ENCODE measurements at places on chromosomes 2 and 18.
A peak's percentile ranks its signal among the peaks of the same experiment; 100 is the strongest.

DNA sequence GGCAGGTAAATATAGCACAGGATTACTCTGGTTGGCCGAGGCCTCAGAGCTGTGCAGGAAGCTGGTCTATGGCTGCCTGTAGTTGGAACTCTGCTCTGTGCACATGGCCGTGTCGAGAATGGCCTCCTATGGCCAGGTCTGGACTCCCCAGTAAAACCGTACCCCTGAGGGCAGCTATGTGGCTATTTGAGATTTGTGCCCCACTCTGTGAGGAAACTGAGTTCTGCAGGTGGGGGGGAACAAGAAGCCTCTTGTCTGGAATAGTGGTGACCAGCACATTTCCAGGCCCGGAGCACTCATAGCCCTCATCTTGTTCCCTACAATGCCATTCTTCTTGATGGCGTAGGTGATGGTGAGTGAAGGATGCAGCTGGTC, 15.0 kb upstream of the TEX51 start:
- DNase-seq: no peak

DNA sequence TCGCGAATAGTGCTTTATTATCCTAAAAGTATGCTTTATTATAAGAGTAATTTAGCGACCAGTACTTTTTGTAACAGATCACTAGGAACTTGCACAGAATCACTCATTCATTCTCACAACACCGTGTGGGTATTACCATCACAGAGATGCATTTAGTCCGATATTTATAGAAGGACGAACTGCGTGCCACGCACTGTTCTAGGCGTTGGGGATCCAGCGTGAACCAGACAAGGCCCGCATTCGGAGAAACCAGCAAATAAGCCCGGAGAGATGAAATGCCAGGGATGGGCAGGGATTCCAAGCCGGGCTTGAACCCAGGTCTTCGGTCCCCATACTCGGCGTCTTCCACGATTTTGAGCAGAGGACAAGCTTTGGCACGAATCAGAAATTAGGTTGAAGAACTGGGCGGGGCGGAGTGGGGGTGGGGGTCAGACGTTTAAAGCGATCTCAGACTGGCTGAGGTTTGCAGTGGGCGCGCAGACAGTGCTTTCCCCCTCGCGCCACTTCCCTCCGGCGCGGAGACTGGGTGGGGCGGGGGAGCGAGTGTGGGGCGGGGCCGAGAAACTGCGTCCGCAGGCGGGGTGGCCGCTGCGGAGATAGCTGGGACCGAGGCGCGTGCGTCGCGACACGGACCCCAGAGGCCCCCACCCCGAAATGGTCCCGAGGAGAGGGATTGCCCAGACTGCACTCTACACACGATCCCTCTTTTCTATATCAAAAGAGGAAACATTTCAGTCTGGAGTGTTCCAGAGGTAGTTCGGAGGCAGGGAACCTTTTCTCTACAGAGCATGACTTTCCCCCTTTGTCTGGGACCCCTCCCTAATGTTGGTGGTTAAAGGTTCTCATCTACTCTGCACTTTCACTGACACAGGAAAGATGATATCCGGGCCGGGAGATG, 1.1 kb upstream of the CXCR4 start:
- peak; percentile 87 for DNase-seq

- DNase-seq: no peak
Observed at GRCh38 chr2:104432401-104432800, 421.5 kb upstream of the POU3F3 start.

DNA sequence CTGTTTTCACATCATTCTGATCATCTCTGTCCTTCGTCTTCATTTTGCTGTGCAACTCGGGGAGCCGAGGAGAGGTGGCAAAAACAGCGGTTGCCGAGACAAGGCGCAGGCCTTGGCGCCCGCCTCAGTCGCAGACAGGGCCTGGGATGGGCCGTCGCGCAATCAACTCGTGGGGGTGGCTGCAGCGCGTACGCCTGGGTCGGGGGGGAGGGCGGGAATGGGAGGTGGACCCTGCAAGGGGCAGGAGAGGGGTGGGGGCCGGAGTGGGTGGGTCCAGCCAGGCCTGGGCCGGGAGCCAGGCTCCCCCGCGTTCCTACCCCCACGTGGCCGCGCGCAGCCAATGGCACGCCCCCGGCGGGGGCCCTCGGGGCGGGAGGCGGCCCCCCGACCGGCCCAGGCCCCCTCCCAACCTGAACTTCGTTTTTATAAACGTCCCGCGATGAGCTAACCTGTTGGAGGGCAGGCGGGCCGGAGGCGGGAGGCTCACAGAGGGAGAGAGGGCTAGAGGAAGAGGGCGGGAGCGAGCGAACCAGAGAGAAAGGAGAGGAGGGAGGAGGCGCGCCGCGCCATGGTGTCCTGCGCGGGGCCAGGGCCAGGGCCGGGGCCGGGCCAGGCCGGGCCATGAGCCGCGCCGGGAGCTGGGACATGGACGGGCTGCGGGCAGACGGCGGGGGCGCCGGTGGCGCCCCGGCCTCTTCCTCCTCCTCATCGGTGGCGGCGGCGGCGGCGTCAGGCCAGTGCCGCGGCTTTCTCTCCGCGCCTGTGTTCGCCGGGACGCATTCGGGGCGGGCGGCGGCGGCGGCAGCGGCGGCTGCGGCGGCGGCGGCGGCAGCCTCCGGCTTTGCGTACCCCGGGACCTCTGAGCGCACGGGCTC, at the start of gene HOXD13:
Gene HOXD13 (plus strand): TSS at position 452 of the 875 bp plus-strand sequence. CDS start 170 bp downstream, at position 622.
- DNase-seq: peak; percentile 21

- DNase-seq: no peak
Observed at GRCh38 chr2:140136861-140137260, 1356.7 kb upstream of the NXPH2 start.

DNA sequence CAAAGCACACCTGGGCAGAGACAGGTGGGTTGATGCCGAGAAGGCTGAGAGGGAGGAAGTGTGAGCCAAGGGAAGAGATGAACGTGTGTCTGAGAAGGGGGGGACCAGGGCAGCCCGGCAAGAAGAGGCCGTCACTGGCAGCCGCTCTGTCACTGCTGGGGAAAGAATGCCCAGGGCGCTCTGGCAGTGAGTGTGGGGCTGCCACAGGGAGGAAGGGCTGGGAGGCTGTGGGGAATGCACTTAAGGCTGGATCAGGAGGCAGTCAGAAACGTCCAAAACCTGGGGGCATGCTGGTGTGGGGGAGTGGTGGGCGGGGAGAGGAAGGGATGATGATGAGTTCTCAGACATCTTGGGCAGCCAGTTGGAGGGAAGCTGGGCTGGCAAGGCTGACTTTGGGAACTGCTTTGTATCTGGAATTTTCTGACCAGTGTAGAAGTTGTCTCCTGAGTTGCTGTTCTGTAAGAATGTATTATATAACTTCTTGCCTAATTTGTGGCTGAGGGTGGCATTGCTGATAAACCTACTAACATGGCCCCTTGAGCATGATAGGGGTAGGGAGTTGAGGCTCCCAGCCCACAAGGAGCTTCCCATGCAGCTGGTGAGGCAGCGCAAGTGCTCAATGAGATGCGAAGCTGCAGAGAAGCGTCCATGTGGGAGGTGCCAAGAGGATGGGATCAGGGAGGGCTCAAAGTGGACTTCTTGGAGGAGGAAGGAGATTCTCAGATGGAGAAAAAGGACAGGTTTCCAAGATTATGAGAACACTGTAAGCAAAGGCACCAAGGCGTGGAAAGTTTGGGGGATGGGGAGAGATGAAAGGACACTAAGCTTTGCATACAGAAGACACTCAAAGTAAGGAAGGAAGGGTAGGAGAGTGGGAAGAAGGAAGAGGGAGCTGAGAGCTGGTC, 185.1 kb upstream of the HAAO start:
- DNase-seq: no peak

- no peak for DNase-seq
Observed at GRCh38 chr2:190663839-190664238, 15.0 kb downstream of the NAB1 start.

DNA sequence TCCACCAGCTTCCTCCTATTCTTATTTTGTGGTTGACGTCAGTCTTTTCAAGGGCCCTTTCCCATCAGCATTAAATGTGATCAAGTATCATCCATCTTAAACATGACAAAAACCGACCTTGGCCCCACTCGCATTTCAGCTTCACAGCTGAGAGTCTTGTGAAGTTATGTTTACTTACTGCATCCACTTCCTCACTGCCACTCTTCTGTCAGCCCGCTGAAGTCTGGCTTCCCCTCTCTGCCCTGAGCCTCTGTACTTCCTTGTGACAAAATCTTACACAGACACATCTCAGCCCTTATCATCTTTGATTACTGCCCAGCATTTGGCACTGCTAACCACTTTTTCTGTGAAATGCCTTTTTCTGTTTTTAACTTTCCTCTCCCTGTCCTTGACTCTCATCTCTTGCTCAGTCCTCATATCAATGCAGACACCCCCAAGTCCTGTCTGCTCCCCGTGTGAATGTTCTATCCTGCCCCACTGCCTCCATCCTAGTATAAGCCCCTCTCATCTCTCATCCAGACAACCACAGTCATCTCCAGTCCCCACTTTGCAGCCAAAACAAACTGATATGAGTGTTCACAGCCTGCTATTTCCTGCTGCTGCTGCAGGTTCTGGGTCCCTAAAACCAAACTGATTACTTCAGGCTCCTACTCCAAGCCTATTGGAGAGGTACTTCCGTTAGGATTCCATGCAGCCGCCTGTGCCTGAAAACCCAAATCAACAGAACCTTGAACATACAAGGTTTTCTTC, 31.4 kb downstream of the FOSL2 start:
- no peak for DNase-seq

- no peak for DNase-seq
Observed at GRCh38 chr18:681985-682384, 24.5 kb downstream of the TYMS start.

DNA sequence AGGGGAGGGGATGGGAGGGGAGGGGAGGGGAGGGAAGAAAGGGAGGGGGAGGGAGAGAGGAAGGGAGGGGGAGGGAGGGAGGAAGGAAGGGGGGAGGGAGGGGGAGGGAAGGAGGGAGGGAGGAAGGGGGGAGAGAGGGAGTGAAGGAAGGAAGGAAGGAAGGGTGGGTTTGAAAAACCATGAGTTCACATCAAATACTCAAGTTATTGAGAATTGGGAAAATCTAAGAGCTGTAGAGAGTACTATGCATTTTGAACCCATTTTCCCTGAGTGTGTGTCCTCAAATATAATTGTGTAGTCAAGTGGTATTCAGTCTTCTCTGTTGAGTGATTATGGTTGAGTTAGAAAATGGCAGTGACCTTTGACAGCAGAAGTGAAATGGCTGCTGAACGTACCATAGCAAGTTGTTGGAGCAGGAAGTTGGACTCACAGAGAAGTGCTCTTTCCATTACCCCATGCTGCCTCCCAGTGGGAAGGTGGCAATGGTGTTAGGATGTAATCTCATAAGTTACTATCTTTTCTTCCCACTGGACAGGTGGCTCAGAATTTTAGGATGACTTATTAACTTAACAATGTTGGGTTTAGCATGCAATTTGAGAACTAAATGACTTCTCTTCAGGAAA, 214.6 kb downstream of the SETBP1 start:
- DNase-seq: peak; percentile 55

DNA sequence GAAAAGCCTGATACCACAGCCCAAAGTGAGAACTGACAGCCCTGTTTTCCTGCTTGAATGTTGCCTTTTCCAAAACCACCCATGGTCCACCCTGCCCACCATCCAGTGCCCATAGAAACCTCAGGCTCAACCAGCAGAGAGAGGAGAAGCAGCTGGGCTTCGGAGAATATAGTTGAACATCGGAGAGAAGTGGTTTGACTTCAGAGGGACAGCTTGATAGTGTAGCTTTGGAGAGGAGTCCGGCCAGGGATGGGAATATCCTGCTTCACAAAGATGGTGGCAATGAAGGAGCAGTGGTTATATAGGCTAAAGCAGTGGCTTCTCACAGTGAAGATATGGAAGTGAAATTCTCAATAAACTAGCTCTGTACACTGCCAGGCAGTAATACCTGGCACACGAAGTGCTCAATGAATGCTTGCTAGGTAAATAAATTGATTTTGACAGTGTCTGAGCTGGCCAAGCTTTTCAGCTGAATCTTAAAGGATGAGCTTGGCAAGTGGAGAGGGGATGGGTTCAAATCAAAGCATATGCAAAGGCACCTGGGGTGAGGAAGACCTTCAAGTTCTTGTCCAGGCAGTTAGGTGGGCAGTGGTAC, 21.2 kb downstream of the AFF3 start:
- DNase-seq: no peak

GRCh38 chr2:158928965-158929364, 39.5 kb upstream of the TANC1 start:
- DNase-seq: no peak

DNA sequence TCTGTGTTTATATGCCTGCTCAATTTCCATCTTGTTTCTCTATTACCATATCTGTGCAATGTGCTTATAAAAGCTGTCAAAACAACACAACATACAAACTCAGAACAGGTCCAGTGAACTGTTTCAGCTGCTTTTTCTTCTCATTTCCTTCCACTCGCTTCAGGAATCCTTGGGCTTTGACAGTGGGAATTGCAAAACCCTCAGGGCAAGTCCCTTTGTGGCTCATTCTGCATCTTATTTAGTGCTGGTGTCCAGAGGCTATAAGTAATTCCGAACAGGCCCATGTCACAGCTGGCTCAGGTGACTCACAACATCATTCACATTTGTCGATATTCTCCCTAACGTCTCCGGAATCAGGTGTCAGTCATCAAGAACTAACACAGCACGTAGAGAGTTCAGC, 309.9 kb upstream of the ZNF521 start:
- no peak for DNase-seq

DNA sequence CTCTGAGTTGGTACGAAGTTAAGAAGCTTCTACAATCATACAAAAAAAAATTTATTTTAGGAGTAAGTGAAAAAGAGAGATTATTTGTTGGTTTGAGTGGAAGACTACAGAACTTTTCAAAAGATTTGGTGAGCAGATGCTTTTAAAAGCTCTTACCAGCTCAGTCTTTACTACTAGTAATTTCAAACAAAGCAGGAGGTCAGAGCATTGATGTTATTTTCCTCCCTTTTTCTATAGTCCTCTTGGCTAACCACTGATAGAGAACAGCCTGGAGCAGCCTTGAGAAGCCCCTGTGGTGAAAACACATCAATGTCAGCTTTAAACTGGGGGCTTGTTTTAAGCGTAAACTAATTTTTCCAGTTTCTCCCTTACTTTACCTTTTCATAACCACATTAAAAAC, 559.3 kb upstream of the CDH2 start:
- DNase-seq: no peak

DNA sequence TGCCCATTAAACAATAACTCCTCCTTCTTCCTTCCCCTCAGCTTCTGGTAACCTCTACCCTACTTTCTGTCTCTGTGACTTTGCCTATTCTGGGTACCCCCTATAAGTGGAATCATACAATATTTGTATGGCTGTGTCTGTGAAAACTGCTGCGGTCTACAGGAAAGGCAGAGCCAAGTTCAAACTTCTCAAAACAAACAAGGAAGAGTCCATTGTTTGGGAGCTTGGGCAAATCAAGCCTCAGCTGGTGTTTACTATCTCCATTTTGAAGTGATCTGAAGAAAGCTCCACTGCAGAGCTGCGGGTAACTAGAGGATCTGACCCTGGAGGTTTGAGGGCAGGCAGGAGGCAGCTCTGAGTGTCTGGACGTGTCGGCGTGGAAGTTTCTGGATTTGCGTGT, 48.6 kb upstream of the DAPL1 start:
- no peak for DNase-seq
